ENCODE measurements at places on chromosomes 12 and 14.

DNA sequence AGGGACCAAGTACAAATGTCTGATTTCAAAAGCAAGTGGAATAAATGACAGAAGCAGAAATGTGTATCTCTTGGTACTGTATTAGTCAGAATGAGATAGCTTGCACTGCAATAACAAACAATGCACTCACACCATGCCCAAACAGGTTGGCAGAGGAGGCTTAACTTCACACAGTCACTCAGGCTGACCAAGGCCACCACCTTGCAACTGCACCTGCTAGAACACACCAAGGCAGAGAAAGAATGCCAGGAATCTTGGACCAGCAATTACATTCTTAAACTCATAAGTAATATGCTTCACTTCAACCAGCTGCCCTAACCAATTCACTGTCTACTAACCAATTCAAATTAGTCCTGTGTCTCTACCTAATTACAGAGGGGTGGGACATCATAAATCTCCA, 378.3 kb downstream of the BCL11B start:
- no peak for DNase-seq

GRCh38 chr12:69529021-69529420, 56.2 kb upstream of the CCT2 start:
- DNase-seq = no peak

DNA sequence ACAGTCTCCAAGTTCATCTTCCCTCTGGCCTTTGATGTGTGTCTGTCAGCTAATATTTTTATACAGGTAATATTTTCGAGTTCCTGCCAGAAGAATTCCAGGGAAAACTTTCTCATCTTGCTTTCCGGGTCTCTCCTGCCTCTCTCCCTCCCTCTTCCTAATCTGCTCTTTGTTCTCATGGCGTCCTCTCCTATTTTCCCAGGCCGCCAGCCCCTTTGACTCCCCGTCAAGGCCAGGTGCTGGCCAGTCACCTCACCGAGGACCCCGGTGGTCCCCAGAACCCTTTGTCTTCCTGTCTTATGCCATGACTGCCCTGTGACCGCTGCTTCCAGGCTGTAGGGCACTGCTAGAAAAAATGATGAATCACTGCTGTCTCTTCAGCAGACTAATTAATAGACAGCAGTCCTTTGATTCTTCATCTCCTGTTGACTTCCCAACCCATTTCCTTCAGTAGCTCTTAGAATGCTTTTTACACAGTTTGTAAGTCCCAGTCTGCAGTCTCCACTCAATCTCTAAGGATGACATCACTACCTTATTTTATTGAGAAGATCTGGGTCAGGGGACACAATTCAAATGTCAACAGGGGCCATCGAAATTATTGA, 40.7 kb downstream of the PPFIBP1 start:
- no peak for DNase-seq

DNA sequence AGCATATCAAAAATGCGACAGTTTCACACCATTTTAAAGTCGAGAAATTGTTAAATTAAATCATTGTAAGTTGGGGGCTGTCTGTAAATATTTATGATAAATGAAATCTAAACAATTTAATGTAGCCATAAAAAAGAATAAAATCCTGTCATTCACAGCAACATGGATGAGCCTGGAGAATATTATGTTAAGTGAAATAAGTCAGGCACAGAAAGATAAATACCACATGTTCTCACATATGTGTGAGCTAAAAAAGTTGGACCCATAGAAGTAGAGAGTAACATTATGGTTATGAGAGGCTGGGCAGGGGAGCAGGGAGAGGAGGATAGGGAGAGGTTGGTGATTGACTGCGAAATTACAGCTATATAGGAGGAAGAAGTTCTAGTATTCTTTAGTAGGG, 135.9 kb downstream of the GARIN6 start:
- no peak for DNase-seq

DNA sequence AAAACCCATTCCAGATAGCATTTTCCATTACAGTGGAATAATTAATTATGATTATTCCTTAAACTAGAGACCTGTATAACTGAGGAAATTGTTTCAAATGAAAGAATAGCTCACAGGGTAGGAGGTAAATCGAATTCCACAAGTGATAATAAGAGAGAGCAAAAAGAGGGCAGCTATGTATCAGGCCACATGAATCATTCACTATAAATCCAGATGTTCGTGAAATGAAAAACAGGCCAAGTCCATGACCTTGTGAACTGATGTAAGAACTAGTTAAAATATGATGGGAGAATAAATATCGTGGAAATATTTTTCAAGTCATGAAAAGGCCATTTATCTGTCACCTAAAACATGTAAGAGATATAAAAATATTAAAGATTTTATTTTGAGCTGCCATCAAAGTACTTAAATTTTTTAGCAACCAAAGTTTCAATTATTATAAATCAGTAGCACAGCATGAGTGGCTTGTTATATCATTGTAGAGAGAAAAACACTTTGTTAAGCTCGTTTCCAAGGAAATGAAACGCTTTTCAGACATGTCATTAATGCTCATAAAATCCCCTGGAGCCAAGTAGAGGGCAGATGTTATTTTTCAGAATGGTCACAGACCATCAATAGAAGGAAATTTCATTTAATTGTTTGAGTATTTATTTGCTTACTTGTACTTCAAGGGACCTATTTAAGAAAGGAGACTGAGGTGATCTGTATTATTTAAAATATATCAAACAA, 120.6 kb upstream of the CDKN3 start:
- no peak for DNase-seq

- no peak for DNase-seq
These were observed 580.1 kb downstream of the ALG10 start for GRCh38 chr12:34602213-34602940.

DNA sequence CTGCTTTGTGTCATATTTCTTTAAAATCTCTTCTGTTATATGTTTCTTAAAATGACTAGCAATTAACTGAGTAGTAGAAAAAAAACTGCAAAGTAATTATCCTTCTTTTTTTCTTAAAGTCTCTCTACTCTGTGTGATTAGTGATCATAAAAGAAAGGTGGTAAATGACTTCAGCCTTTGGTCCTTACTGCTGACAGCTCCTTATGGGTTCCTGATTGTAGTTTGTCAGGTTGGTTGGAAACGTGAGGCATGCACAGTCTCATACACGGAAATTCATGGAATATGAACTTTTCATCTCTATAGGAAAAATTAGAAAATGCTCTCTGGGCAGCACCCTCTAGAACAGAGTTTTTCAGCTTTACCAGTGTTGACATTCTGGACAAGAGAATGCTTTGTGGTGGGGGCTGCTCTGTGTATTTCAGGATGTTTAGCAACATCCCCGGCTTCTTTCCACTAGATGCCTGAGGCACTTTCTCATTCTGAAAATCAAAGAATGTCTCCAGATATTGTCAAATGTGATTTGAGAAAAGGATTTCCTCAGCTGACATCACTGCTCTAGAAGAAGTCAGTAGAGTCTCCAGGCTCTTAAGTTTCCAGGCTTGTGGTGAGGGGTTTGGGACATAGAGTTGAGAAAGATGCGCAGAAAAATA, 121.0 kb downstream of the PIK3C2G start:
- no peak for DNase-seq

- DNase-seq = no peak
These were observed 130.5 kb upstream of the CRY1 start for GRCh38 chr12:107223821-107224220.

- no peak for DNase-seq
These were observed 618.6 kb downstream of the AACS start for GRCh38 chr12:125683748-125684381.
